Effector memory CD4-positive, alpha-beta T cell (primary cell): ENCODE measurements at places on chromosomes 7 and 10.

DNA sequence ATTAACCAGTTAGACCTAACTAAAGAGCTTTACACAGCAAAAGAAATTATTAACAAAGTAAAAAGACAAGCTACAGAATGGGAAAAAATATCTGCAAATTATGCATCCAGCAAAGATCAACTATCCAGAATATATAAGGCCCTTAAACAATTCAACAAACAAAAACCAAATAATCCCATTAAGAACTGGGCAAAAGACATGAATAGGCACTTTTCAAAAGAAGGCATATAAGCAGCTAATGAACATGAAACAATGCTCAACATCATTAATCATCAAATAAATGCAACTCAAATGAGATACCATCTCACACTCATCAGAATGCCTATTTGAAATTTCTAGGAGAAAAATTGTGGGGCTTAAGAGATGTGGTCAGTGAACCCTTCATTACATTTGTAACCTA is 15.0 kb upstream of the DMTF1 start:
- DNase-seq, result no peak

- DNase-seq, result no peak
These were observed 55.2 kb upstream of the C10orf71 start for GRCh38 chr10:49243610-49244283.

GRCh38 chr10:86187499-86188239 is 178.9 kb downstream of the GRID1 start:
- no peak for DNase-seq

GRCh38 chr10:33889371-33889770 is 554.9 kb upstream of the NRP1 start:
- no peak for DNase-seq

DNA sequence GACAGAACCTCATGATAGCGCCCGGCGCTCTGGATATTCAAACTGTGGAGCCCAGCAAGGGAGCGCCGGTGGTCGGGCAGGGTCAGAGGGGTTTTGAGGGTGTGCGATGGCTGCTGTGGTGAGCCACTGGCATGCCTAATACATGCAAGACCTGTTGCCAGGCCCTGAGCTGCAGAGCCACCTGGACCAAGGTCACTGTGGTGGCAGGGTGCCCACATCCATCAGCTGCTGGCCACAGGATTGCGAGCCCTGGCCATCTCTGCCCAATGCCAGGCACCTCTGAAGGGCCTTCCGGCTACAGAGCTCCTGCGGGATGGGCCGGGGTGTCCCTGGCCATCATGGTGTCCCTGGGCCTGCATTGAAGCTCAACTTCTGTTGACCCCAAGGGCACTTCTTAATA is 123.0 kb upstream of the TNRC18 start:
- no peak for DNase-seq

GRCh38 chr7:108108131-108108530 is 22.0 kb downstream of the LAMB4 start:
- DNase-seq, result no peak

GRCh38 chr10:65701168-65701776 is 1224.6 kb upstream of the LRRTM3 start:
- no peak for DNase-seq

GRCh38 chr7:103637726-103638125 is 191.7 kb upstream of the SLC26A5 start:
- no peak for DNase-seq

DNA sequence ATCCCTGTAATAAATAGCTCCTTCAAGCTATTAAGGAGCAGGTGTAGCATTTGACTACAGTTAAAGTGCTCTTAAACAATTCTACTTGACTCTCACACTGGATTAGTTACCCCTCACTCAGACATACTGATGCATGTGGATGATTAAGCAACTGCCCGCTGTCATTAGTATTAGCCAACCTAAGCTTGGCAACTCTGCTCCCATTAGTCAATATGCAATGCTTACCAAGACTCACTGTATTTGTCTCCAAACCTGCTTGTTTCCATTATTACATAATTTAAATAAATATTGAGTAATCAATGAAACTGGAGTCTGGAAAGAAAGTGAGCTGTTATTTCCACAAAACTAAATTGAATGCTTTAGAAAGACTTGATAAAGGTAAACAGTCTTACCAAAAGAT is 144.0 kb upstream of the ASAH2 start:
- no peak for DNase-seq

- no peak for DNase-seq
These were observed 81.9 kb upstream of the PDCD4 start for GRCh38 chr10:110789604-110790433.

GRCh38 chr7:12761111-12761510 is 73.7 kb downstream of the ARL4A start:
- no peak for DNase-seq

- DNase-seq, result no peak
These were observed 322.0 kb upstream of the SEMA3D start for GRCh38 chr7:85508642-85509410.

DNA sequence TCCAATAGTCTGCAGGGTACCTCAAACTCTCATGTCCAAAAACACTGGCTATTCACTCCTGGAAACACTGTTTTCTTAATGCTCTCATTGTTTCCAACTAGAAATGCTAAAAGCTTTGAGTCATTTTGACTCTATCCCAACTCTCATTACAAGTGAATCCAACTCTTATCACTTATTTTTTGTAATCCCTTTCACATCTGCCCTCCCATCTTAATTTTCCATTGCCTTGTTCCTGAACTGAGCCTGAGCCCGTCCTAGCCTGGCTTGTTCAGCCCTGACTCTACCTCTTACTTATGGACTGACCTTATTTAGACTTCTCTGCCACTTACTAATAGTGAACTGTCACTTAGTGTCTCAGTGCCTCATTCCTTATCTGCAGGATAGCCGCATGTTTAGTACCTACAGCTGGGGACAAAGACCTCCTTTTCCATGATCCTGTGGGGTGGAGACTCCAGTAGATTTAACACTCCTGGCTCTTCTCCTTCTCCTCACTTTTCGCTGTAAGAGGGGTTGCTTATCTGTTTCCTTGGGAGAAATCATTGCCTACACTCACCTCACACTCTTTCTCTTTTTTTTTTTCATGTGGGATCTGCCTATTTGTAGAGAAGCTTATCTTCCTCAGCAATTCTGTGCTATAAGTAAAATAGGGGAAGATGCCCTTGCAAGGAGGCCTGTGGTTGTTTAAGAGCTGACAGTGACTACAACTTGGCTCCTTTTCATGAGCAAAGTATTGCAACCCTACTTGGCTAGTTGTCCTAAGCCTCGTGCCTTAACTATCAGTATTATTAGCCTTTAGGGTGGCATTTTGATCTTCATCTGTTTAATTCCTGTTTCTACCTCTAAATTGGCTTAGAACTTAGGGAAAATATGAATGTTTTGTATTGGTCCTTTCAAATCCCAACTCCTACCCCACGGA is 56.4 kb downstream of the SLC16A12 start:
- DNase-seq, result no peak

DNA sequence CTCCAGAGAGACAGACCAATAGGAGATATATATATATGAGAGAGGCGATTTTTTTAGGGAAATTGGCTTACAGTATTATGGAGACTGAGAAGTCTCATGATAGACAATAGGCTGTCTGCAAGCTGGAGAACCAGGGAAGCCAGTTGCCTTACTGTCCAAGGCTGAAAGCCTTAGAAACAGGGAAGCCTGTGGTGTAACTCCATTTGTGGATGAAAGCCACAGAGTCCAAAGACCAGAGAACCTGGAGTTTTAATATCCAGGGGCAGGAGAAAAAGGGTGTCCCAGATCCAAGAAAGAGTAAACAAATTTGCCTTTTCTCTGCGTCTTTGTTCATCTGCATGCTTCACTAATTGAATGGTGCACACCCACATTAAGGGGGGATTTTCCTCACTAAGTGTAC is 71.6 kb upstream of the TEX47 start:
- no peak for DNase-seq

DNA sequence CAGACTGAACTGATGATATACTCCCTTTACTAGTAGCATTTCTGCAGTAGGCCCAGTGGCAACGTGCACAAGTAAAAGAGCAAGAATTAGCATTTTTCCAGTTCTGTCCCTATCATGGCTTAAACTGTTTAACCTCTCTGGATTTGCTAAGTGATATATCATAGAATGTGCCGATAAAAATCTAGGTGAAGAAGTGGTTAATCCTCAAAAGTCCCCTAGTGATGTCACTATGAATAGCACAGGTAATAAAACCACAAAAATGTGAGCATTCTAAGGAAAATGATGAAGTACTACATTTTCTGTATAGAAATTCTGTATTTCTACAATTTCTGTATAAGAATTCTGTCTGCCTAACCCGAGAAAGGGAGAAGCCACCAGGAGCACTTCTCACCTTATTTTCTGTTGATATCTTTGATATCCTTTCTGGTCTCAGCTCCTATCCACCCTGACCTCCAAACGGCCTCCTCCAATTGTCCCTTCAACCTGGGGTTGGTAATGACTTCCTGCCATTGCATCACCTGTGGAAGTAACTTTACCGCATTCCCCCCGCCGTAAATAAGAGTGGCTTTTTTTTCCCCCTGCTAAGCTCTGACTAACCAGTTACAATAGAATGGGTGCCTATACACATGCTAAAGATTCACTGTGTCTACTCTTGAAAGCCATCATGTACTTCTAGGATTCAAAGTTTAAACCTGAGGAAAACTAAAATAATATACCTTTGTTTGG is 155.9 kb upstream of the ASAH2 start:
- DNase-seq, result no peak

DNA sequence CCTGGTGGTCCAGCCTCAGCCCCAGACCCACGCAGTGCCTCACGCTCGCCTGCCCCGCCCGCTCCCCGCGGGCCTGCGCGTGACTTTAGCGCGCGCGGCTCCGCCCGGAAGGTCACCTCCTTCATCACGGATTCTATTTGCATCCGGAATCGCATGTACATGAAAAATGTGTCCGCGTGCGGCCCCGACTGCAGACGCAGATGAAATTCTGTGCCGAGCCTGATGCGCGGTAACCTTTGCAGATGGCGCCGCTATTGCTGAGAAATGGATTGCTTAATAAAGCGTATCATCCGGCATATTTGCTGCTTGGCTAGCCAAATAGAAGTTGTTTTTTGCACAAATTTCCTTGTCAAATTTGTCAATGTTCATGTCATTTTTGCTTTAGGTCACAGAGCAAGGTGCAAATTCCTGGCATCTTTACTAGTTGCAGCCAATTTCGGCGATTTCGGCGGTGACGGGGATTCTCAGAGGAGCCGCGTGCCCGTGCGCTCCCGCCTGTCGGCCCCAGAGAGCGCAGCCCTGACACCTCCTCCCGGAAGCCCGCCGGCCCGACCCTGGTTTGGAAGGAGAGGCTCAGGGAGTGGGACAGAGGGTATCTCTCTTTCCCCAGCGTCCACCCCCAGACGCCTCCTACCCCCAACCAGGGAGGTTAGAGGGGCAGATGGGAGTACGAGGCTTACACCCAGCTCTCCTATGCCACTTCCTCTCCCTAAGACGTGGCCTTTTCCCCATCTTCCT is 85.9 kb upstream of the PAX2 start:
- no peak for DNase-seq

DNA sequence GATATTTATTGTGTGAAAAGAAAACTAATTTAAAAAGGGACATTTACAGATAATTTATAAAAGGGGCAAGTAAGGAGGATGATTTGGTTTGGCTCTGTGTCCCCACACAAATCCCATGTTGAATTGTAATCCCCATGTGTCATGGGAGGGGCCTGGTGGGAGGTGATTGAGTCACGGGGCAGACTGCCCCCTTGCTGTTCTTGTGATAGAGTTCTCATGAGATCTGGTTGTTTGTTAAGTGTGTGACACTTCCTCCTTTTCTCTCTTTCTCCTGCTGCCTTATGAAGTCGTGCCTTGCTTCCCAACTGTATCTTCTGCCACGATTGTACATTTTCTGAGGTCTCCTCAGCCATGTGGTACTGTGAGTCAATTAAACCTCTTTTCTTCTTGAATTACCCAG is 171.0 kb upstream of the SEMA3E start:
- DNase-seq, result no peak

- no peak for DNase-seq
These were observed 831 bp downstream of the CCDC7 start for GRCh38 chr10:32446536-32447406.

GRCh38 chr10:4541292-4541691 is 284.7 kb upstream of the AKR1E2 start:
- DNase-seq, result no peak

DNA sequence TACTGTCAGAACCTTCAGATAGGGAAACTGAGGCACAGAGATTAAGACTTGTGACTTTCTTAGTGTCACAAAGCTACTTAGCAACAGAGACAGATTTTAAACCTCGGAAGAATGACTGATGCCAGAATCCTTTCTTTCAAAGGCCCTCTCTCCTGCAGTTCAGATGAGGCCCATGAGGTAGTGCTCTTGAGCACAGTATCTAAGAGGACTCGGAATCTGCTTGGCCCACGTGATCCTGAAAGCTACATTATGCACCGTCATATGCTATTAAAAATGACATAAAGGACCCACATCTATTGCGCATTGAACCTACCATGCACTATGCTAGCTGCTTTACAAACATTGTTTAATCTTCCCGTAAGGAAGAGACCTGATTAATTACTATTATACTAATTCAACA is 355.9 kb downstream of the SFMBT2 start:
- no peak for DNase-seq

- DNase-seq, result no peak
These were observed 5.4 kb upstream of the HERPUD2 start for GRCh38 chr7:35700333-35700732.

DNA sequence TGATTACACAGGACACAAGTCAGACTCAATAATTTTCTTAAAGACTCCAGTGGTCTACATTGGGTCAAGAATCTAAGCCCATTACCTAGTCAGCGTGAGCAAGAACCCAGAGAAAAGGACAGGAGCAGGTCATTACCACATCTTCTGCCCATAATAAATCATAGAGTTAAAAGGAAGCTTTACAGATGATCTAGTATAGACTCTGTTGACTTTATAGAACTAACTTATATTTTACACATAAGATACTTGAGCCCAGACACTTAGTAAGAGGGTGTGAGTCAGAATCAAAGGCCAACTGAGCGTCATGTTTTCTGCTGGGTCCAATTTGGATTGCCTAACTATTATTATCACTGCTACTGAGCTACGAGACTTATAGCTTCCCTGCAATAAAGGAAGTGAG is 206.1 kb upstream of the NPSR1 start:
- no peak for DNase-seq

GRCh38 chr10:94989192-94989591 is 50.7 kb downstream of the CYP2C9 start:
- DNase-seq, result no peak

- DNase-seq, result no peak
These were observed 91.7 kb downstream of the SLC25A40 start for GRCh38 chr7:87784424-87784823.

- DNase-seq, result no peak
These were observed 233.1 kb upstream of the KLF6 start for GRCh38 chr10:4018054-4018511.

DNA sequence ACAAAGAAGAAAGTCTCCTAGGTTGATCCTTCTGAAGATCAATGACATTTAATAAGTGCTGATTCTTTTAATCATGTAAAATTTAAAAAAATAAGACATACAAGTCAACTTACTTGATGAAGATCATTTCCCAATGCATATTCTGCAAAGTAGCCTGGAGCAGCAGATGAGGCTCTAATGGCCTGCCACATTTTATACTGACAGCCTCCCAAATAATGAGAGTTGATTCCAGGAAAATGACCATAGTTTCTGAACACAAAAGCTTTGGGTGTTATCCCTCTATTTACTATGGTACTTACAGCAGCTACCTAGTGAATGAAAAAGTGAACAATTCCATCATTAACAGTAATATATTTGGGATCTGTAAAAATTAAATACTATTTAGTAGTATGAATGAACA is 31.4 kb upstream of the NRCAM start:
- no peak for DNase-seq

- no peak for DNase-seq
These were observed 109.0 kb downstream of the TACC2 start for GRCh38 chr10:122097935-122098334.

GRCh38 chr7:42236266-42236975 is 588 bp downstream of the GLI3 start:
- DNase-seq, result no peak
